ENCODE measurements at places on chromosomes 16 and 17. TPM values are rescaled to one million over a fixed set of nuclear protein-coding genes. Genes with fewer than 3 reads are reported as not detected.

- no peak for DNase-seq
These were observed 32.7 kb downstream of the CDK5R1 start for GRCh38 chr17:32519228-32520103.

The TERB1 gene
- total RNA-seq: 0.09 TPM

DNA sequence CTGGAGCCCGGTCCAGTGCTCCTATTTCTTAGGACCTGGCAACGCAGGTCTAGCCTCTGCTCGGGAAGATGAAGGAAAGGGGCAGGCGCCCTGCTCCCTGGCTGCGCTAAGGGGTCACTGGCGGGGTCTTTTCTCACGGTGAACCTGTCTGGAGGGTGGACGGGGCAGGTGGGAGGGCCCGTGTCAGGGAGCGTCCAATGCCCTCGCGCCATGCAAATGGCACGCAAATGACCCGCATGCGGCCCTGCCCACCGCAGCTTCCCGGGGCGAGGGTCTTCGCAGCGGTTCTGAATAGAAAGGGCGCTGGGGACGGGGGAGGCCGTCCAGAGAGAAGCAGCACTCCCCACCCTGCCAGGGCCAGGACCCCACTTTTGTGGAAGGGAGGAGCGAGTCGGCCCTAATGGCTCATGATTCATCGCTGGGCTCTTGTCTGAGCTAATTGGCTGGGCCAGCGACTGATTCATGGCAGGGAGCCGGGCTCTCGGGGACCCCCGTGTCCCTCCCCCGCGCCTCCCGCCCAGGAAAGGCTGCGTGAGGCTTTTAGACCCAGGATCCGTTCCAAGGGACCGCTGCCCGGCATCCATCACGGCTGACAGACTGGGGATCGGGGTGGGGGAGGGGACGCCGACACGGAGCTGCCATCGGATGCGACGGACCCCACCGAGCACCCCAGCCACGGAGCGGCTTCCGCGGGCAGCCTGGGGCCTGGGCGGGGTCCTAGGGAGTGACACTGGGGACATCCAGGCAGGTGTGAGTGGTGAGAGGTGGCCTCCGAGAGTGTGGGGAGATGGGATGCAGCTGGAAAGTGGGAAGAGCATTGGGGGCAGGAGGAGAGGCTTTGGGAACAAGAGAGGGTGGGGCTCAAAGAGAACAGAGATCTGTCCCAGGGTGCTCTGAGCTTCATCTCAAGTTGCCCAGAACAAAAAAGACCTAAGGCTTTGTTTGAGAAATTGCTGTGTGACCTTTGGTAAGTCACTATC lies 25.0 kb upstream of the NGFR start:
- no peak for DNase-seq

DNA sequence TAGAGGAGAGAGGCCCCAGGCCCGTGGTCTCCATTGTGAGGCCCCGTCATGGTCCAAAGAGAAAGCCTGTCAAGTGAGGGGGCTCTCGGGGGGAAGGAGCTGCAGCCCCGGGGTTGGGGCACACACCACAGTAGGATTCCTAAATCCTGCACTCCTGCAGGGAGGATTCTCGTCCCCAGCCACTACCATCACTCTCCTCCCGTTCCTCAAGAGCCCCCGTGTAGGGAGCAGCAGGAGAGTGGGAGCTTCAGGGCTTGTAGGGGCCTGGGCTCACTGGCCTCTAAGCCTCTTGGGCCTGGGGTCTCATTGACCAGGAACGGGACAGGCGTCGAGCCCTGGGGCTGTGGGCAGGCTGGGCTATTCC lies 821 bp downstream of the C16orf86 start:
- no peak for DNase-seq

The RNF151 gene
- not detected for total RNA-seq

The CBX1 gene
- 64.6 TPM for total RNA-seq

GRCh38 chr16:27549464-27549745 lies 308 bp downstream of the GTF3C1 start:
- no peak for DNase-seq

DNA sequence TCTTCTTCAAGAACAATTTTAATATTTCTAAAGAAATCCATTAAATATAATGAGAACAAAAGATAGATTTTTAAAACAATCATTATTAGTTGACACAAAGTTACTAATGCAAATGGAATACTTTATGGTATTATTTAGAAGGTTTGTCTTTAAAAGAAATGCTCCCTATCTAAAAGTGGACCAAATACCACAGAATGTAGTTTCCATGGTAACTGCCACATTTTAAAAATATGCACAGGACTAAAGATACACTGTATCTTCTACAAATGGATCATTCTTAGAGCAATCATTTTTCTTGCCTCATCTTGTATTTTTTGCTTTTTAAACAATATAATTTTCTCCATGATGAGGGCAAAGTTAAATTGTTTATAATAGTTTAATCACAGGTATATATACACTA lies 296.0 kb downstream of the CEP112 start:
- no peak for DNase-seq

DNA sequence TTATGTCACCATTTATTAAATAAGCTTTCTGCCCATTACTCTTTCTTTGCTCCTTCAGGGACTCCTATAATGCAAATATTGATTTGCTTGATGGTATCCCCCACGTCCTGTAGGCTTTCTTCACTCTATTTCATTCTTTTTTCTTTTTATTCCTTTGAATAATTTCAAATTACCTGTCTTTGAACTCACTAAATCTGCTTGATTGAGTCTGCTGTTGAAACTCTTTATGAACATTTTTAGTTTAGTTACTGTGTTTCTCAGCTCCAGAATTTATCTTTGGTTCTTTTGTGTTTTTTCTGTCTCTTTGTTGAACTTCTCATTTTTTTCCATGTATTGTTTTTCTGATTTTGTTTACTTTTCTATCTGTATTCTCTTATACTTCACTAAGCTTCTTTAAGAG lies 254.4 kb upstream of the CCL2 start:
- DNase-seq: no peak

The METTL23 gene
- total RNA-seq: 38.3 TPM

GRCh38 chr16:50197582-50197981 lies 44.5 kb downstream of the TENT4B start:
- DNase-seq: no peak

The VTN gene
- total RNA-seq: 0.09 TPM

The LGALS3BP gene
- total RNA-seq: 66.1 TPM

The TTLL6 gene
- total RNA-seq: 0.42 TPM

The TBX2 gene
- 2.1 TPM for total RNA-seq

DNA sequence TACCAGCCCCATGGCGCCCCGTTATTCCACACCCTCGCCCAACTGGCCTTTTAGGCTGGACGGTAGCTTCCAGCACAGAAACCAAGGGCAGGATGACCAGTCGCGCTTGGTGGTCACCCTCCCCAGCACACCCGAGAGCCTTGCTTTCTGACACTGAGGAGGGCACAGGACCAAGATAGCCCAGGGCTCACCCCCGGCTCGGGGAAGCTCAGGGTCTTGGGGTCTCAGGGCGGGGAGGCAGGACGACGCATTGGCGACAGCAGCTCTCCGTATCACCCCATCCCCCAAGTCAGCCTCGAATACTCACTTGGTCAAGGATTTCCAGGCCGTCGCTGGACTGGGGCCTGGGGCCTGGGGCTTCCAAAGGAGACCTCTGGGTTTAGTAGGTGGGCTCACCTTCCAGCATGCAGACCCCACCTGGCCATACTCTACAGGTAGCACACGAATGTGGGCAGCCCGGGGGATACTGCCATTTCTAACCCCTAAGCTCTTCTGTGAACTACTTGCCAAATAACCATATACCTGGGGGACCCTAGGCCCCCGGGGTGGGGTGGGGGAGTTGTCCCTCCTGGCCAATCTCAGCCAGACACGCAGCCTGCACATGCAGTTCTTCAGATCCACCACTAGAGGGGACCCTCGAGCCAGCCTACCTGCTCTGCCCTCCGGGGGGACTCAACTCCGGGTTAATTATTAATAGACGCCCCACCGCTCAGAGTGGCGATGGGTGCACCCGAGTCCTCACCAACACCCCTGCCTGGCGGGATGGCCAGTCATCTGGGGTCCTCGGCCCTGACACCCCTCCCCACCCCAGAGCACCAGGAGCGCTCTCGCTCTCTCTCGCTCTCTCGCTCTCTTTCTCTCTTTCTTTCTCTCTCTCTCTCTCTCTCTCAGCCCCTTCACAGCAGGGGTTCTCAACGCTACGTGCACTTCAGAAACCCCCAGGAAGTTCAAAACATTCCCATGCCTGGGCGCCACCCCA lies 30.0 kb downstream of the TBC1D16 start:
- DNase-seq: no peak

The ARL17A gene
- total RNA-seq: 11.1 TPM

DNA sequence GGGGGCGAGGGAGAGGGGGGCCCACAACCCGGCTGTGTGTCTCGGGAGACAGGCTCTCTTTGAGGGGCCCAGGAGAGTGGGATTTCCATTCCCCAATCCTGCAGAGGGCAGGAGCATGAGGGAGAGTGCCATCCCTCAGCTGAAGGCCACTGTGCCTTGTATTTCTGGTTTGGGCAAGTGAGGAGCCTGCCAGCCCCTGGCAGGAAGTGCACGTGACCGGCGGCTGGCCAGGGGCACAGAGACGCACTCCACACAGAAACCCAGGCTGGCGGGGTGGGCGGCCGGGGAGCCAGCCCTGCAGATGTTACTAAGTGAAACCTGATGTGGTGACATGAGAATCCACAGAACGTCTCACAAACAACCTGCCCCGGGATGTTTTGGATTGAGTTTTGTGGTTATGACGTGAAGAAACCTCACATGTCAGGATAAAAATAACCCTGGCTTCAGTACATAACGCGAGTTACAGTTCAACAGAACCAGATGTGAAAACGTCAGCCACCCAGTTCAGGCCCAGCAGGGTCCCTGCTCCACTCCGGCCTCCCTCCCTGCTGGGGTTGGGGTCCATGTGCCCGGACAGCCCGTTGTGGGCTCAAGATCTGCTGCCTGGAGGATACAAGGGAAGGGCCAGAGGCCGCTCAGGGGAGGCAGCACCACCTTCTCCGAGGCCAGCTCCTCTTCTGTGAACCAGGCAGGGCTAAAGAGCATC lies 51.7 kb upstream of the MTSS2 start:
- peak; percentile 83 for DNase-seq

DNA sequence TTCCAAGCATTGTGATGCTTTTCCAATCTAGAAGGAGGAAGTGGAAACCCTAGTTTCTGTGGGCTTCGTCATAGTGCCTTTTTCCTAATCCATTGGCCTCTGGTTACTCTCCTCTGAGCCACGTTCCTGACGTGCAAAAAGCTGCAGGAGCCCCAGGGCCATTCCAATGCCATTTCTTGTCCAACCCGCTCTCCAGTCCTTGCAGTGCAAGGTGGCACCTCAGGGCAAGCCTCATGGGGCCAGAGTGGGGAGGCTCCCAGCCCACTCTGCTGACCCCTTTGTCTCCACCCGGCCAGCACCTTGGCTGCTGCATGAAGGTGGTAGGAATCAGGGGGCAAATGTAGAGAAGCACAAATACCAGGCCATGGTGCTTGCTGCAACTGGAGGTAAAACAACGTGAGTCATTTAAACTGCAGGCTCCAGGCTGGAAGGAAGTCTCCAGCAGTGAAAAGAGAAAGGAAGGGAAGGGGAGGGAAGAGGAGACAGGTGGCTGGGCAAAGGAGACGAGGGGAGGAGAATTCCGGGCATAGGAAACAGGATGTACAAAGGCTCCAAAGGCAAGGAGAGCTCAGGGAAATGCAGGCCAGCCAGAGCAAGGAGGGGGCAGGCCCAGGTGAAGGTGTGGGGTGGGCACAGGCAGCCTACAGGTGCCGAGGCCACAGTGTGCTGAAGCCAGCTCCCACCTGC lies 168.2 kb upstream of the TNRC6C start:
- no peak for DNase-seq

The C1QTNF1 gene
- 2.2 TPM for total RNA-seq

The PPY gene
- total RNA-seq: 0.33 TPM

GRCh38 chr17:62309396-62309795 lies 71.0 kb upstream of the EFCAB3 start:
- DNase-seq: no peak

DNA sequence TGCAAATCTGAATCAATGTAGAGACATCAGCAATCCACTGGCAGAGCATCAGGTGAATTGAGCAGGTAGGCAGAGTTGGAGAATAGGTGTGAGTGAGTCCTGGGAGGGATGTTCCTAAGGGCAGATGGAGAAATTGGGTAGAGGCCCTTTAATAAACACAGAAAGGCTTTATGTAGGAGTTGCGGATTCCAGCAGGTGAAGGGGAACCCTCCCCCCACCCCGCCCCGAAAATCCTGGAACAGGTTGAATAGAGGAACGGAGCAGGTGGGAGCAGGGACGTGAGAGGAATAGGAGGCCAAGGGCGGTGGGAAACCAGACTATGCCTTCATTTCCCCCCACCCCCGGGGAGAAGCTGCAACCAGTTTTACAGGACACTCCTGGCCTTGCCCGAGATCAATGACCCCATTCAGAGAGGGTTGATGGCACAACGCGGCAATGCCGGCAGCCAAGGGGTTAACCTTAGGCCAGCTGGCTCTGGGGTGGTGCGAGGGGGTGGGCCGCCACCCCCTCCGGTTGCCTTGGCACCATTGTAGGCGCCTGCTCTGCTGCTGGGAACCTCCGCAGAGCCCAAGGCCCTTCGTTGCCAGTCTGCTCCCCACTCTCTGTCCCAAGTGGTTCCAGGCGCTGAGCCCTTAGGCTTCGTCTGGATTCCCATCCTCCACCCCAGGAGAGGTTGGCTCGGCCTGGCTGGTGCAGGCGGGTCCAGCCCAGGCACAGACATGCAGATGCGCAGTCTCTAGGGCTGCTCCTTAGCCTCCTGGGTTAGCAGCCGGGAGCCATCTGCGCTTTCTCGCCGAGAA lies 814 bp upstream of the RUNDC3A start:
- DNase-seq: no peak

The CCL8 gene
- total RNA-seq: 1.4 TPM

DNA sequence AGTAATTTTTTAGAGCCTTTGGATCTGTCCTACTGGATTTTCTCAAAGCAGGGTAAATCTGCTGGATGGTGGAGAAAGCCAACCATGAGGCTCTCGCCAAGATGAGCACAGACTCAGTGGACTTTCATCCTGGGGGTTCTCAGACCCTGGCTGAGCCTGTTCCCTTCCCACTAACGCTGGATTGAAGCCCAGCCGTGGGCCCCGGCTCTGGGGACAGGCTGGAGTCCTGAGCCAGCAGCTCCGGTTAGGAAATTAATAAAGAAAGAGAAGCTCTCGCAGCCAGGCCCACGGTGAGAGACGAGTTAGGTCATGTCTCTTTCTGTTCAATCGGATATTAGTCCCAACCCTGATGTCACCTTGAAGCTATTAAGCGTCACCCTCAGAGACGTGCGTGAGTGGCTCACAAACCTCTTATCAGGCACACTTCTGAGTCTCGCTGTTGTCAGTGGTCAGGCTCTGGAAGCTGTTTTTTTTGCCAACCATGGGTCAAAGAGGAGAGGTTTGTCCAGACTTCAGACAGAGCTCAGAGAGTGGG lies 27.1 kb downstream of the MEOX1 start:
- DNase-seq: no peak

DNA sequence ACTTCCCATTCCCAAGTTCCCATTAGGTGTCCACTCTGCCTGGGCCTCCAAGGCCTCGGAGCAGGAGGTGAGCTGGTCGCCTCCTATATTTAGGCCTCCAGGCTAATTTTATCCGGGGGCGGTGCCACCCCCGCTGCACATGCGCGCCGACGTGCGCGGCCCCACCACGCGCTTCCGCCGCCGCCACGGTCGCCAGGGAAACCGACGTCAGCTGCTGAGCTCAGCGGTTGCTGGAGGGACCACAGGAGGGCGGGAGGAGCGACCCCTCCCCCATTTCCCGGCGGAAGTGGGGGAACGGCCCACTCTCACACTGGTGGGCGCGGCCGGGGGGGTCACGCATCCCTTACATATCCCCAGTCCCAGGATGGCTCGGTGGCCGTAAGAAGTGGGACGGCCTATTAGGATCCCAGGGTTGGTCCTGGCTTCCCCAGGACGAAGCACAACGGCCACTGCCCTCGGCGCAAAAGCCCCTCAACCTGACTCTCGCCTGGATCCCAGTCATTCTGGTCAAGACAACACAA lies 1.0 kb downstream of the PER1 start:
- peak; percentile 92 for DNase-seq
